Activated naive CD4-positive, alpha-beta T cell treated with anti-CD3 and anti-CD28 coated beads, Interleukin-2, amount 10 ng/mL, durations not matched to agents 7 days and 5 days (primary cell): ENCODE measurements at places on chromosomes 12 and 14.

DNA sequence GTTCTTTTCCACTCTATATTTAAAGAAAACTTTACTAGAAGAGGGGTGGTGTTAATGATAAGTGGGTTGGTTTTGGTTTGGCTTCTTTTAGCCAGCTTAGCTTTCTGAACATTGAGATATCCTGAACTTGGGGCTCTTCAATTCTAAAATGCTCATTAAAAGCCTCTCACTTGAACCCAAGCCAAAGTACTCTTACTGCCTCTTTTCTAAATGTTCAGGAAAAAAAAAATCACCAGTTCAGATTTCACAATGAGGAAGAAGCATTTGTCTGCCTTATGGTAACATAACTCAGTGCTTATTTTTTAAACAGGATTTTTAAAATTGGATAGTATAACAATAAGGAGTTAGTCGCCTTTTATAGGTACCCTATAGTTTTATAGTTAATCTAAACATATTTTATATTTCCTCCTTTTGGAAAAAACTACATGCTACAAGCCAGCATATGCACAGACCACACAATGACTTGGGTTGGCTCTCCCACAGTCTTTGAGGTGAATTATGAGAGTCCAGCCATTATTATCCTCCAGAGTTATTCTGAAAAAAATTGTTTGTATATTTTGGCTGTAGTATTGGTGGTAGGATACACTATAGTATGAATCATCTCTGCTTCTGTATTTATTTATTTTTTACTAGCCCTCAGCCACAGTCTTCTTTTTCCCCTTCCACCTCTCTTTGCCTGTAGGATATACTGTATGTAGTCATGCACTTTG, 195.5 kb upstream of the TMPO start:
- no peak for DNase-seq

DNA sequence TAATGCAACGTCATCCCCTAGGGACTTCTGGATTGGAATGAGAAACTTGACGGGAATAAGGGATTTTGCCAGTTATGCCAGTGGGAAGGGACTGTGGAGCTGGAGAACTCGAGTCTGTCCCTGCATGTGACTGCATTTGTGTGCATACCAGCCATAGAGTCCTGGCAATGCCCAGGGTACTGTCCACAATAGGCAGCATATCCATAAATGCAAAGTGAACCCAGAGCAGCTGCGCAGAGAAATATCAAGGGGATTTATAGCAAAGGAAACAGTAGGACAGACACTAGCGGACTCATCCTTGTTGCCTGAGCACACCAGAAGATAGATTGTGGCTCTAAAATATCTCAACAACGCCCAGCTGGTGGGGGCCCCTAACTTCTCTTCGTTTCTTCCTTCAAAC, 247.1 kb upstream of the SRRM4 start:
- no peak for DNase-seq

DNA sequence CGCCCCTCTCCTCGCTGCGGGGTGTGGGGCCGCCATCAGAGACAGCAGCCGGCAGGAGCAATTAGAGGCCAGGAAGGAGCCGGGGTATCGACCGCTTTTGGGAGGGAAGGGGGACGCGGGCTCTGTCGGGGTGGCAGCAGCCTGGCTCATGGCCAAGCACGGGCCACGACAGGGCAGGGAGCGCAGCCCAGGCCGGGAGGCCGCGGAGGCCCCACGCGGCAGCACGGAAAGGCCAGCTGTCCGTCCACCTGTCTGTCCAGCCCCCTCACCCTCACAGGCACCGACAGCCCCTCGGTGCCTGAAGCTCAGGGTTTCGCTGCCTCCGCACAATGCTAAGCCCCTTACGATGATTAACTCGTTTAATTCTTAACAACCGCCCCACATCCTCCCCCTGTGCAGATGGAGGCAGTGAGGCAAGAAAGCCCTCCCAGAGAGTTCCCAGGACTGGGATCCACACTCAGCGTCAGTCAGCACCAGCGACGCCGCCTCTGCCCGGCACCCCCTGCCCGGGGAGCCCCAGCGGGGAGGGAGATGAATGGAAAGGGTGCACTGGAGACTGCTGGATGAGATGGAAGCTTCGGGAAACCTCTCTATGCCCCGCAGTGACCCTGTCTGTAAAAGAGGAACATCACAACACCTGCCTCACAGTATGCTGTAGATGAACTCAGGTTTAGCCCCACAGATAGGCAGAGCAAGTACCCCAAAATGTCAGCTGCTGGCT, 23.7 kb downstream of the NCOR2 start:
- DNase-seq: no peak

- no peak for DNase-seq
Measured at GRCh38 chr12:1309613-1310012, 284.8 kb downstream of the FBXL14 start.

- no peak for DNase-seq
Measured at GRCh38 chr12:3436461-3437065, 54.4 kb upstream of the PRMT8 start.
